Right lobe of liver (tissue), 6 donors: ENCODE measurements at places on chromosomes 1 and 21. TPM values are rescaled to one million over a fixed set of nuclear protein-coding genes. Genes with fewer than 3 reads are reported as not detected.

Gene POGK
- total RNA-seq: 11.9 TPM

Gene IL12RB2
- 1.3 TPM for total RNA-seq

Gene GPR25
- not detected for total RNA-seq

Gene FAM151A
- total RNA-seq: 0.12 TPM

Gene C8A
- 432 TPM for total RNA-seq

Gene GPR37L1
- 0.12 TPM for total RNA-seq

Gene KRTAP21-2
- not detected for total RNA-seq

DNA sequence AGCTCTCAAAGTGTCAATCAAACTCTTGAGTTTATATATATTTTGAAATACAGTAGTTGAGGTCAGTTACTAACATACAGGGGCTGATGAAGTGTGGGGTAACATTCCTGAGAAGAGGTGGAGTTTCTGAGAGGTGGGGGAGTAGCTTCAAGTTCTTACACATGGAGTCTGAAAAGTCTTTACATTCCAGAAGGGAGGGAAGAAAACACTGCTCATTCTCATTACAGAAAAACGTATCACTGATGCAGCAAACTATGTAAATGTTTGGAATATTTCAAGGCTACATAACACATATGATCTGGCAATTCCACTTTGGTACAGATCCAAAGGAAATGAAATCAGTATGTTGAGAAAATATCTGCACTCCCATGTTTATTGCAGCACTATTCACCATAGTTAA, 1065.8 kb upstream of the B3GALT2 start:
- DNase-seq: no peak

- no peak for DNase-seq
Measured at GRCh38 chr1:51966559-51966958, 23.9 kb downstream of the RAB3B start.

GRCh38 chr1:74586253-74586897, 74.0 kb upstream of the LRRC53 start:
- DNase-seq: no peak

DNA sequence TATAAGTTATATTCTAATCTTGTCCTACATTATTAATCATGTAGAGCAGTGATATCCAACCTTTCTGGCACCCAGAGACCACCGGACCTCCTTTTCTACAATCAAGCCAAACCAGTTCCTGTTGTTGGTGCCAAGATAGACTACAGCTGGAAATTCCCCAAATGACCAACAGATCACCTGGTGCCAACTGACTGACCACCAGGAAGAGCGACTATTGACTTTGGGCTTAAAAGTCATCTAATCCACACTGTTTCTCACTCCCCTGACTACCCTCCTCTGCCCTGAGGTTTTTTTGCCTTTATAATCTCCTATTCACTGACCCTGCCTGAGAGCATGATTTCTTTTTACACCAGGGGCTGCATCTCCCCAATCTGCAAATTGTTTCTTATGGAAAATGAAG, 425.2 kb downstream of the TTLL7 start:
- no peak for DNase-seq

DNA sequence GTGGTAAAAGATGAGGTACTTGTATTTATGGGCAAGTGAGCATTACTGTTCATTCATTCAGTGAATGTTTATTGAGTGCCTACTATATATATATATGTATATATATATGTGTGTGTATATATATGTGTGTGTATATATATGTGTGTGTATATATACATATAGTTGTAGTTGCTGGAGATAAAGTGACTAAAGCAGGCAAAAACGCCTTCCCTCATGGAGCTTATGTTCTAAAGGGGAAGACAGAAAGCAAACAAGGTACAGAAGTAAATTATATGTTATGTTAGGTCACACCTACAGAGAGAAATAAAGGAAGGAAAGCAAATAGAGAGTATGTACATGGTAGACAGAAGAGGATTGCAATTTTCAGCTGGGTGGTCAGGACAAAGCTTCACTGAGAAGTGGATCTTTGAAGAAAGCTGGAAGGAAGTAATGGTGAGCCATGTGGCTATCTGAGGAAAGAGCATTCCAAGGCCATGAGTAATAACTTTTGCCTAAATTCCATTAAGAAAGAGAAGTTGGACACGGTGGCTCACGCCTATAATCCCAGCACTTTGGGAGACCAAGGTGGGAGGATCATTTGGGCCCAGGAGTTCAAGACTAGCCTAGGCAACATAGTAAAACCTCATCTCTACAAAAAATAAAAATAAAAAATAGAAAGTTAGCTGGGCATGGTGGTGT, 33.5 kb upstream of the KLF17 start:
- no peak for DNase-seq
